ENCODE measurements at places on chromosomes 12 and 14.
A peak's percentile ranks its signal among the peaks of the same experiment; 100 is the strongest.

GRCh38 chr14:64934338-64934929, 8.1 kb downstream of the GPX2 start:
- DNase-seq: no peak

DNA sequence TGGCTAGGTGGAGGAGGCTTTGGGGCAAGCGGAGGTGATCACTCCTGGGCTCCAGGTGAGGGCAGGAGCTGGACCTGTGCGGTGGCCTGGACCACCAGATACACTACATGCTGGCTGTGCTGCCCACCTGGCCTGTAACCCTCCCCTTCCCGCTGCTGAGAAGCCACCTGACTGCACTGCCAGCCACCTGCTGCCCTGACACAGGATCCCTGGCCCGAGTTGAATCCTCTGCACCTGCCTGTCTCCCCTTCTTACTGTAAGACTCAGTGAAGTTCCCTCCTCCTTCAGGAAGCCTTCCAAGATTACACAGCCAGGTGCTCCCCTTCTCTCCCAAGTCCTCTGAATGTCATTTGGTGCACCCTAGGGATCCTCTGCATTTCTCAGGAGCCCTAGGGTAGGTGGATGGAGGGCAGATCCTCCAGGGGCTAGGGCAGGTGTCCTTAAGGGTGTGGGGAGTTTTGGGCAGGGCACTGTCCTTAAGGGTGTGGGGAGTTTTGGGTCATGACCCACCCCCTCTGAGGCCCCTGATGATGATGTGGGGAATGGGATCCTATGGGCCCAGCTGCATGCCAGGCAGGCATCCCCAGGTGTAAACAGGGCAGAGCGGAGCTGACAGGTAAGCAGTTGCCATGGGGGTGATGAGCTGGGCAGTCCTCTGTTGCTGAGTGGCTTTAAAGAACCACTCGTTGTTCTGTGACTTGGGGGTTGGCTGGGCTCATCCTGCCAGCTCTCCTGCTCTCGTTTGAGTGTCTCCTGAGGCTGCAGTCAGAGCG, 6.7 kb upstream of the MTA1 start:
- no peak for DNase-seq

DNA sequence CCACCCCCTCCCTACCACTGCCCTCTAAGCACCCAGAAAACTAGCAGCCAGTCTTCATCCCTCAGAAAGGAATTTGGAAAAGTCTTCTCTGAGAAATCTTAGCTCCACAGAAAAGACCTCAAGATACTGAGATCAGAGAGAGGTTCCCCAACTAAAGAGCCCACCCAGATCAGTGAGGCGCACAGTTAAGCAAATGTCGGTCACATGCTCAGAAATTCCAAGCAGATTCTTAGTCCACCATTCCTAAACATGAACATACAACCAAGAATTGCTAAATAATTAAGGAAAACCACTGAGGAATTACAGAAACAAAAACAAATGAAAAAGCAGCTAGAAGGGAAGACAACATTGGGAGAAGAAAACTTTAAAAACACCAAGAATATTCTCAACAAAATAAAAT, 32.3 kb downstream of the MED13L start:
- DNase-seq: no peak

DNA sequence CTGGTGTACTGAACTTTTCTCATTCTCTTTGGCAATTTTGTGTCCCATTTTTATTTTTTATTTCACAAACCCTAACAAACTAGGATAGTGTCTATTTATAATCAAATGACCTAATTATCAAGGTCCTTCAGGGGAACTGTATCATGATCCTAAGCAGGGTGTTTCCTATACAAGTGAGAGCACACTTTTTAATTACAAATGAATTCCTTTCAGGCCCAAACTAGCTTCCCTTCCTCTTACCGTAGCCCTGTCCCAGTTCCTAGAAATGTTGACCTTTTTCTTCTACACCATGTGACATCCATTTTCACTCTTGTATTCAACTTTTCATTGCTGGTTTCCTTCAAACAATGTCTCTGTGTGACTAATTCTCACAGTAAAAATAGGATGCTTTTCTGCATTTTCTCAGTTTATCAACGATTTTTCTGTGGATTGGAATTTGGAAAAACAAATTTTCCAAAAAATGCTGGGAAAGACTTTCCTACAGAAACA, 411.4 kb downstream of the CCDC91 start:
- DNase-seq: no peak

- no peak for DNase-seq
These were observed 5.1 kb downstream of the JPH4 start for GRCh38 chr14:23573384-23574015.

- no peak for DNase-seq
These were observed 289.0 kb downstream of the KSR2 start for GRCh38 chr12:117679776-117680175.

GRCh38 chr14:65242732-65243134, 140.4 kb upstream of the MAX start:
- DNase-seq: no peak

GRCh38 chr14:104356020-104356737, 217.8 kb downstream of the KIF26A start:
- no peak for DNase-seq

DNA sequence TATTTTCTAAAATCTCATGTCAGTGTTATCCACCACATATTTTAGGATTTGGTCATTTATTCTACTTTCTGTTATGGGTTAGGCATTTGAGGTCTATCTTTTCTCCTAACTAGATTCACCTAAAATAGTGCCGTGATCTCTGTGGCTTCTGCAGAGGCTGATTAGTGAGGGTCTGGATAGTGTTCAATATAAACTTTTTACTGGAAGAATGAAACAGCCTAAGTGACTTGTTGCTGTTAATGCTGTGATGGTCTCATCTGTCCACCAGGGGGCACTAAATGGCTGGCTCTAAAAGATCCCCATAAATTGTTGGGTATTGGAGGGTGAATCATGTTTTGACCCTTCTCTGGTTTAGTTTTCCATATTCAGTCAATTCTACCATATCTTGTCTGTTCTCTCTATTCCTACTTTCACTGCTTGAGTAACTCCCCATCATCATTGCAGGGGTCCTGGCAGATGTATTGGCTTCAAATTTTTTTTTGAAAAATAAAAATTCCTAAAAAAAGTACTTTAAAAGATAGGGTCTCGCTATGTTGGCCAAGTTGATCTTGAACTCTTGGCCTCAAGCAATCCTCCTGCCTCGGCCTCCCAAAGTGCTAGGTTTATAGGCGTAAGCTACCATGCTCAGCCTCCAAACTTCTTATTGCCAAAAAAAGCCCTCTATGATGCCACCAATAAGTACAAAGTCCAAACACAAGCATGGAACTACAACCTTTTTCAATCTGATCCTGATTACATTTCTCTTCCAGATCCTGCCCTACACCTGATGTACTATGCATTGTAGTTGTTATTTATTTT, 6.9 kb downstream of the PABPN1 start:
- peak; percentile 38 for DNase-seq

DNA sequence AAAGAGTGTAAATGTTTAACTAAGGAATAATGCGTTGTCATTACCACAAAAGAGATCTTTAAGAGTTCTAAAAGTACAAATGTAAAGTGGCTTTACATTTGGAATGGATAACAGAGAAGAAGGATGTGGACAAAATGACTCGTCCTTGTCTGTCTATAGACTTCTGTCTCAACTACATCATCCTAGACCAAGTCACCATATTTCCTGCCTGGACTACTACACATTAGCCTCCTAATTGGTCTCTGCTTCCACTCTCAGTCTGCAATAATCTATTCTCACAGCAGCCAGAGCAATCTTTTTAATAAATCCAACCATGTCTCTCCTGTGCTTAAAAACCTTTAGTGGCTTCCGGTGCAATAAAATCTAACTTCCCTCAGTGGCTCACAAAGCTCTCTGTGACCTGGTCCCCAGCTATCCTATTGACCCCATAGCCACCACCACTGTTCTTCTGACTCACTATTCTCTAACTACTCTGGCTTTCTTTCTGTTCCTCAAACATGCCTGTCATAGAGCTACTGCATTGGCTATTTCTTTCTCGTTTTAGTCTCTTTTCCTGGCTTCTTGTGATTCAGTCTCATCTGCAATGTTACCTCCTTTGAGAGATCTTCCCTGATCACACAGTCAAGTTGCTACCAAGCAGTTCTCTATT, 91.1 kb downstream of the MYF5 start:
- DNase-seq: no peak

DNA sequence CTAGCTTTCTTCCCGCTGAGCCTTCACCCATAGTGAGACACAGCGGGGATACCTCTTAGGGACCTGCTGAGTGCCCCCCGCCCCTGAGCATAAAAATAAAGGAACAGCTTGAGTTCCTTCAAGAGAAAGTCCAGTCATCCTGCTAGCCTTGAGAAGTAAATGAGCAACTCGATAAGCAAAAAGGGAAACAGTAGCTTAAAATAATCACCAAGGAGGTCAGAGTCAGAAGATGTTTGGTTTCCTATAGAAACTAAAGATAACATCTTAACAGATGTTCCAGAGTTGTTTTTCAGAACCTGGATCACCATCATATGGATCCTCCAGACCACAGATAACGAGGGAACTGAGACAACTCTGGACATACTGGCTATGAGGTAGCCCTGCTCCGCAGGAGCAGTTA, 94.0 kb downstream of the BCAT1 start:
- DNase-seq: no peak

DNA sequence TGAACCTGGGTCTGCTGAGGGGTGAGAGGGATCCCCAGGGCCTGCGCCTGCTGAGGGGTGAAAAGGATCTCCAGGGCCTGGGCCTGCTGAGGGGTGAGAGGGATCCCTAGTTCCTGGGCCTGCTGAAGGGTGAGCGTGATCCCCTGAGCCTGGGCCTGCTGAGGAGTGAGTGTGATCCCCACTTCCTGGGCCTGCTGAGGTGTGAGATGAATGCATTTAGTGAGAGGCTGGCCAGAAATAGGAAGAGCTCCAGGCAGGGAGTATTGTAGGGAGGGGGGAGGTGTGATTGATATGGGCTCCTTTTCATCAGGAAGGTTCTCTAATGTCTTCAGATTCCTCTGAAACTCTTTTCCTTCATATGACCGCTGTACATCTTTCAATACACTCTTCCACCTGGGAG, 43.0 kb downstream of the FAM186A start:
- no peak for DNase-seq

- DNase-seq: no peak
These were observed 2.8 kb downstream of the PTMS start for GRCh38 chr12:6768990-6769389.

- DNase-seq: no peak
These were observed 6.2 kb downstream of the LPCAT3 start for GRCh38 chr12:7012024-7012607.

DNA sequence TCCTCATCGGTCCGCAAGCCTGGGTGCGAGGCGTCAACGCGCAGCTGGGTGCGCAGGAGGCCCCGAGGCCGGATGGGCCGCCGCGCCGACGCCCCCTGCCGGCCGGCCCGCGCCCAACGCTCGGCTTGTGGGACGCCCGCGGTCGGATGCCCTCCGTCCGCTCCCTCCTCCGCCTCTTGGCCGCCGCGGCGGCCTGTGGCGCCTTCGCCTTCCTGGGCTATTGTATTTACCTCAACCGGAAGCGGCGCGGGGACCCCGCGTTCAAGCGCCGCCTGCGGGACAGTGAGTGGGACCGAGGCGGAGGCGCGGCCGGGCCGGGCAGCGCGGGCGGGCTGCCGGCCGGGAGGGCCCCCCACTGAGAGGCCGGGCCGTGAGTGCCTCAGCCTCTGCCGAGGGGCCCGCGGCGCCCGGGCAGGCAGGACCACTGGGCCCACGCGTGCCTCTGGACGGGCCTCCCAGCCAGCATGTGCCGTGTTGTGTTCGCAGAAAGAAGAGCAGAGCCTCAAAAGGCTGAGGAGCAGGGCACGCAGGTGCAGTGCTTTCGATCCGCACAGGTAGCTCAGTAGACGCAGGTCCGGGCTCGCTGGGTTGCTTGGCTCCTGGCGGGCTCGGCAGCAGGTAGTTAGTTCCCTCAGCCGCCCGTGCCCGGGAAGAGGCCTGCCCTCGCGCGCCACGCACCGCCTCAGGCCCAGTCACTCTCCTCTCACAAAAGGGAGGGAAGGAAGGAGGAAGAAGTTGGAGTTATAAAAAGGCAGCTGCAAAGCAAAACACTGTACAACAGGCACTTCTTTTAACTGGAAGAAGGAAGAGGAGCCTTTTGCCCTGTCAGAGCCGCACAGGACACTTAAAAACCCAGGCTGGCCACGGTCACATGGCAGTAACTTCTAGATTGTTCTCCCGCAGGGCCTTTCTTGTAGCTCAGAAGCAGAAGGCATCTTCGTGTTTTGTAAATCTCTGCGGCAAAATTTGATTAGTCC, at the start of gene TOMM20L:
Gene TOMM20L, plus strand, starts transcription at position 119 of the 977 bp plus-strand sequence. Its CDS starts 28 bp downstream, at position 147.
- peak; percentile 58 for DNase-seq

DNA sequence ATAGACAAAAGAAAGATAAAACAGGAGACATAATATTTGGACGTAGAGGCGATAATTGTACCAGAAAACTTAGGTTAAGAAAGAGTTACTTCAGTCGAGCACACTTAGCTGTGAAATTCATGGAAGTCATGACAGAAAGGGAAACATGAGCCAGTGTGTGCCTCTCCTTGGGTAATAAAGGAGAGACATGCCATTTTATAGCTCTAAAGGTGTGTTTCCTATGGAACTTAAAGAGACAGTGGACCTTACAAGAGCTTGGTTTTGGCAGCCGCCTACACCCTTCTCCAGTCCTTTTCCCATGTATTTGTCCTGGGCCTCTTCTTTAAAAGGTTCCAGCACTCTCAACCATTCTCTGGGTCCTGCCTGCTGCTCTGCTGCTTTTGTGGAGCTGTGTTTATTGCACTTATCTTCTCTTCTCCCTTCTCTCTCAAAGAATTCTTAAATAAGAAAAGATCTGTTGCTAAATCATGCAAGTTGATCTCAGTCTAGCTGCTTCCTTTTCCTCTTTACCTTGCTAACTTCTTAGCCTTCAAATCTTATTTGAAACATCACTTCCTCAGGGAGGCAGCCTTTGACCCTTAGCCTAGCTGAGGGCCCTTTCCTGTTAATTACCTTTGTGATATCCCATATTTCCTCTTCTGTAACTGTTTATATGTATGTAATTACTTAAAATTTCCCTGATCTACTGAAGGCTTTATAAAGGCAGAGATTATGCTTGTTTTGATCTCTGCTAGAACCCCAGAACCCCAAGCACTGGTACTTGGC, 81.8 kb upstream of the EVL start:
- DNase-seq: no peak

- no peak for DNase-seq
These were observed 148.1 kb downstream of the TSPAN9 start for GRCh38 chr12:3225154-3225795.

GRCh38 chr12:120879102-120879501, 25.1 kb downstream of the SPPL3 start:
- DNase-seq: no peak

GRCh38 chr14:95527387-95528002, 7.4 kb upstream of the GLRX5 start:
- DNase-seq: peak; percentile 18

DNA sequence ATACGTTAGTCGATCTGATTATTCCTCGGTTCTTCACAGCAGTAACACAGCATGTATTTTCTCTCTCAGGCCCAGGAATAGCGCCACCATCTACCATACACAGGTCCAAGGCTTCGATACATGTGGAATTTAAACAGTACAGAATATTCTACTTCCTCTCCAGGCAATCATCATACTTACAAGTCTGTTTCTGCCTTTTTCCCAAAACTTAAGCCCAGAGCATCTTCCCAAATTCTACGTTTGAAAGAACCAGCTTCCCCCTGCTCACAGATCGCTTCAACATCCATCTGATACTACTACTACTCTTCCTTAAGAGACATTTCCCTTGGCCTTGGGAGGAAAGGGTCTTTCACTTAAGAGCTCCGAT, 626 bp downstream of the TXNDC16 start:
- DNase-seq: no peak

GRCh38 chr12:55736780-55737580, 5.9 kb upstream of the GDF11 start:
- no peak for DNase-seq

All from T-helper 2 cell (primary cell).